ENCODE measurements at places on chromosomes 7 and 10. TPM values are rescaled to one million over a fixed set of nuclear protein-coding genes. Genes with fewer than 3 reads are reported as not detected.

CLRN3 gene
- not detected for total RNA-seq

LIPN gene
- total RNA-seq, result 34.3 TPM

GRCh38 chr7:39271402-39271801, 293.7 kb downstream of the POU6F2 start:
- DNase-seq, result no peak

GRCh38 chr10:133608855-133609254, 17.7 kb downstream of the FRG2B start:
- DNase-seq, result no peak

- no peak for DNase-seq
Measured at GRCh38 chr7:64887756-64888508, 15.1 kb upstream of the ZNF273 start.

DNA sequence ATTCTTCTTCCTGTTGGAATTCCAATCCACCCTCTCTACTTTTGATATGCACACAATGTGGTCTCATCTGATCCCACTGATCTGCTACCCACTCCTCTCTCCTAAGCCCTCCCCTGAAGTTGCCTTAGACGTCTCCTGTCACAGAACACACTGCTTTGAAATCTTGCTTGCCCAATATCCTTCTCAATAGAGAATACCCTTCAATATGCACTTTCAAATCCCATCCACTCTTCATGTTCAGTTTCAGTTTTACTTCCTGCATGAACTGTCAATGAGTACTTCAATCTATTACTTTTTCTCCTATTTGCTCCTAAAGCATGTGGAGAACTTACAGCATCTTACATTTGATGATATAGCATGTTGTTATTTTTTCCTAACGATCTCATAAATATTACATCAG, 93.5 kb downstream of the UPF2 start:
- no peak for DNase-seq

GRCh38 chr10:64346389-64346788, 825.2 kb downstream of the REEP3 start:
- no peak for DNase-seq

All from suprapubic skin (tissue), 4 donors.